ENCODE measurements at places on chromosomes 3 and 15.

DNA sequence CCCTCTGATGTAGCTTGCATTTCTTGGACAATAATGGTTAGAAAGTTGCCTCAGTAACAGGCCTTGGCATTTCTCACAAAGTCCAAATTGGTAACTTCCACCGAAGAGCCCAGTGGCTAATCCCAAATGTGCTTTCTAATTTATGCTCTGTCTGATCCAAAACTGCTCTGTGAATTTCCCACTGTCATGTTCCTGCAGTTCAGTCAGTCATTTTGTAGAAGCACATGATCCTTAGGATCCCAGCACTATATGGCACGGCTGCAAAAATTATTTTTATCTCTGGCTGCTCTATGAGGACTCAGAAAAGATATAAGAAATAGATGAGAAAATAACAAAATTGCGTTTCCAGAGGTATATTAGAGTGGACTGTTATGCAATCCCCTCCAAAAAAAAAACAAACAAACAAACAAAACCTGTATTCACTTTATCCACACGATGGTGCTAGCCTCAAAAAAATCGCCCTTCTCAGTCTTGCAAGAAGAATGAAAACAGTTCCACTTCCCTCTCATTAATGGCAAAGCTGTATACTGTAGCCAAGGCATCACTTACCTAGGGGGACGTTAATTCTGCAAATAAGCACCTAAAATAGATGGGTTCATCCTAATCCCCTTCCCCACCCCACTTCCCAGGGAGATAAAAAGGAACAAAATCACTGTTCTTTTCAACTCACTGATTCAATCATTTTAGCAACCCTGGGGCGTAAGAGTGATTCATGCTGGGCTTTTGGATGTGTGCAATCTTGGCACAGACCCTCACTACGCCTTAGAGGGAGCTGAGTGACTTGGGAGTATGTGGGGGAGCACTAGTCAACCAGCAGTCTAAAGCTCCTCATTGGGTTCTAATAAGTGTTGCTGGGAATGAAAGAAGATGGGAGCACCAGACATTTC, 61.3 kb downstream of the TMCO5A start:
- DNase-seq: peak; percentile 43

DNA sequence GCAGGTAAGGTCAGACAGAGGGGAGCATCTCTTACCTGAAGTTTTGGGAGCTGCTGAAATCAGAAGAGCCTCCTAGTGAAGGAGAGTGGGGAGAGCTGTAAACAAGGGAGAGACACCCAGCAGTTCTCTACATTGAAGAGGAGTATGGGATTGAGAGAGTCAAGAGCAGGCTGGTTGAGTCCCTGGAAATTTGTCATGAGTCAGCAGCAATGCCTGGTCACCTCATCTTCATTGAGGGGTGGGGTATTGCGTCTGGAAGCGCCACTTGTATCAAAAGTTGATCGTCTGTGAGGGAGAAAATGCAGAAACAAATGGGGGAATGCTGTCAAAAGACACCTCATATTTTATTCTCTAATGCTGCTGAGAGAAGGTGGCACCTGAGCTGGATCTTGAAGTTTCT, 256.6 kb upstream of the CFAP20DC start:
- DNase-seq: no peak

DNA sequence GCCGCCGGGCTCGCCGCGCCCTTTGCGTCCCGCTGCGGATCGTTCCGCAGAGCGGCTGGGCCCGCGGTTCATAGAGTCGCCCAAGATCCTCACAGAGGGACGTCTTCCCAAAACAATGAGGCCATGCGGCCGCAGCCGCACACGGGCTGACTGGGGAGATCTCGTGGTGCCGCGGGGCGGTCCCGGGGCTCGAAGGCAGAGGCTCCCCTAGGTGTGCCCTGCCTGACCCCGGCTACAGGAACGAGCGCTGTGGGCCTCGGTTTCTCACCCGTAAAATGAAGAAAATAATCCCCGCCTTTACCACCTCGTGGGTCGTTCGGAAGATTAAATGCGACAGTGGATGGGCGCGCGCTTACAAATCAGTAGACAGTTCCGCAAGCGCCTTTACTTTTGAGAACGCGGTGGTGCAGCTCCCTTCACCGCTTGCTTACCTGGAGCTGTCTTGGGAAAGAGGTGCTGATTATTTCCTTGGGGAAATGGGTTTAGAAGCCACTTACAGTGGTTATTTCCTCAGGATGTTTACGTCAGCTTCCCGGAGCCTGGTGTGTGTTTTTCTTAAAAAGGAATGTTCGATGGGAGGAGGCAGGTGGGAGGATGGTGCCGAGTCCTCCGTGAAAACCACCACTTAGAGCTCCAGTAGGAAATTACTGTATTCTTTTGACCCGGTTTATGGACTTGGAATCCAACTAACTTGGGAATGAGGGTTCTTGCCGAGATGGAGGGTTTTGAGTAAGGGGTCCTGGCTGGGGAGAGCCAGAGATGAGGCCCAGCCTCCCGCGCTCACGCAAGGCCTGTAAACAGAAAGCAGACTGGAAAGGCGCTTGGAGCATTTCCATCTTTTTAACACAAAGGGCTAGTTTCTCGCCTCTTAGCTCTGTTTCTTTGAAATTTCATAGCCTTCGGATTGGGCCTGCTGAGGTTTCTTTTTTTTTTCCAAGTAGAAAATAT, 1.9 kb upstream of the MEX3B start:
- DNase-seq: no peak

DNA sequence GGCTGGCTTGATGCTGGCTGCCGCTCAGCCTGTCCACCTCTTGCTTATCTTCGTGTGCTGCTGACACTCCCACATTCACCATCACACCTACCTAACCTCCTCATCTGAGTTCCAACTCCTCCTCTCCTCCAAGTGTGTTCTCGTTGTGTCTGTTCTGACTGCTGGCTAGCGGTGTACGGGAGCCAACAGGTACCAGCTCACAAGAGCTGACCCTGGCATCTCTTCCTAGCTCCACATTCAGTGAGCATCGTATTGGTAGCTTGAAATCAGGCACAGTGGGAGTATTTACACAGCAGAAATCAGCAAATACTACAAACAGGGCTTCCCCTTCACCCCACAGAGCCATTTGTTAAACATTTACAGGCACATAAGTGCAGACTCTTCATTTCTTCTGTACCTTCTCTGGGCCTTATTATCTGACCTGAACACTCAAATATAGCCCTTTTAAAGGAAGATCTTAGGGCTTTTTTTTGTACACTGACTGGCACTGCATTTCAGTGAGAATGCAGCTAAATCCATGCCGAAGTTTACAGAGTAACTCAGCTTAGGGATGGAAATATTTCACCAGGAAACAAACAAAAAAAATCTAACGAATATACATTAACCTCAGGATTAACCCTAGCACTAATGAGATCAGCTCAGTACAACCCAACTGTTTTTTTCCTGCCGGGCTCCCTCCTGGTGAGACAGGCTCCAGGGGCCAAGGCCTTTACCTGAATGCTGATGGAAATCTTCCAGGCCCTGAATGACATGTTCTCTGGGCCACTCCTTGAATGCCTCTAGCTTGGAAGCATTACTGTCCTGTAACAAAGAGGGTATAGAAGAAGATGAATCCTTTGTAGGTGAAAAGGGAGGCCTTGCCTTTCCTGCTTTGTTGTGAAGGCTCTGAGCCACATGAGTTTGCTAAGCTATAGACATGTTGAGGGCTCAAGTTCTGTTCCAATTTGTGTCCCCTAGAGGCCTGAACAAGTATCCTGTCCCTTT, 150.5 kb upstream of the LPP start:
- DNase-seq: no peak

DNA sequence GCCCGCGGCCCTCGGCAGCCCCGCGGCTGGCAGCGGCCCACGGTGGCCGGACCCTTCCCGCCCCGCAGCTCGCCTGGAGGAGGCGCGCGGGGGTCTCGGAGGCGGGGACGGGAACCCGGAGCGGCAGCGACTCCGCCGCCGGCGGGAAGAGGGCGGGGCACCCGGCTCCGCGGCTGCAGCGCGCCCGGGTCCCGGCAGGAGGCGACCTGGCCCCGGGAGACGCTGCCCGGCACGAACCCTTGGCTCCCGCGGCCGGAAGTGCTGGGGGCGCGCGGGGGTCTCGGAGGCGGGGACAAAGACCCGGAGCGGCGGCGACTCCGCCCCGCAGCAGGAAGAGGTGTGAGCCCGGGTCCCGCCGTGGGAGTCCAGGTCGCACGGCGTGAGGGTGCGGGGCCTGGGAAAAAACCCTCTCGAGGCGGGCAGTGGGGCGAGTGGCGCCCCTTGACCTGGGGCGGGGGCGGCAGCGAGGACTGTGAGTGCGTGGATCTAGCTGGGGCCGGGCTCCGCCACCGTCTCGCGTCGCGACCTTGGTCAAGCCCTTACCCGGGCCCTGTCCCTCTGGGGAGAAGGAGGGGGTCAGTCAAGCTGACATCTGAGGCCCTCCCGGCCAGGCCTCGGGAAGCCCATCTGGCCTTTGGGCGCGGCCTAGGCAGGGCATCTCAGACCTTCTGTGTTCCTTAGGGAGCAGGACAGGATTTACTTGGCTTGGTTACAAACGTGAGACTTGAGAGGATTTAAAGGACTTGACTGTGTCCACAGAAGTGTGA, at the start of gene CIB2:
Gene CIB2 (minus strand): TSS at position 151 of the 767 bp plus-strand sequence. CDS start 230 bp downstream, outside the sequence.
- DNase-seq: peak; percentile 39

DNA sequence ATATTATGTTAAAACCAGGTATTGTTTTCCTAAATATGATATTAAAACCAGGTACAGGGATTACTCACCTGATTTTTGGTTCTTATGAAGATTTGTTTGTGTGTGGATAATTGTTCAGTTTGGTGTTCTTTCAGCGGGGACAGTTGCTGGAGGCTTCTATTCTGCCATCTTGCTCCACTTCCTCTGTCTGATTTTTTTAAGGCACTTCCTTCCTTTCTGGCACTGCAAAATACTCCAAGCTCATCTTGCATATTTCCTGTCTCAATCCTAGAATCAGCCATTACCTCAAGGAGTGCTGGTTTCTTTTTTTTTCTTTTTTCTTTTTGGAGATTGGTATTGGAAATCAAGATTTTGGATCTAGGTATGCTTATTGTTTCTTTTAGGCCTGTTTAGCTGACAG, 229.9 kb downstream of the SV2B start:
- DNase-seq: no peak
